Activated gamma-delta T cell treated with anti-CD3 and anti-CD28 coated beads, Interleukin-2, amount 50 U/mL, for 16 hours (primary cell): ENCODE measurements at places on chromosomes 6 and 20.

- no peak for DNase-seq
These were observed 7.6 kb downstream of the CD24 start for GRCh38 chr6:106966671-106967640.

DNA sequence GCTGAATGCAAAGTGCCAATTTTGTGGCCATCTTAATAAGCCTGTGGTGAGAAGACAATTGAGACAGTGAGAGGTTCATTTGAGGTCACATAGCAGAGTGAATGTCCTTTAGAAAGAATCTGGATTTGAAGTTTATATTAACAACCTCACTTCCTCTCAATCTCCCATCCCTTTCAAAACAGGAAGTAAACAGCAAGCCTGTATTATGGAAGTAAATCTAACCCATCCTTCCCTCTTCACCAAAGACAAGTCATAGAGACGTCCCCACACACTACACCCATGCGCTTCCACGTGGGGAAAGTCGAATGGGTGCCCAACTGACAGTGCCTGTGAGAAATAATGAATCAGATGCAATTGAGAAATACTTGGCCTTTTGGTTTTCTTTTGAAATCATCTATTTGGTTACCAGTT is 28.8 kb upstream of the CCND3 start:
- DNase-seq = peak; percentile 26

GRCh38 chr6:17836293-17836692 is 129.6 kb upstream of the NUP153 start:
- no peak for DNase-seq

DNA sequence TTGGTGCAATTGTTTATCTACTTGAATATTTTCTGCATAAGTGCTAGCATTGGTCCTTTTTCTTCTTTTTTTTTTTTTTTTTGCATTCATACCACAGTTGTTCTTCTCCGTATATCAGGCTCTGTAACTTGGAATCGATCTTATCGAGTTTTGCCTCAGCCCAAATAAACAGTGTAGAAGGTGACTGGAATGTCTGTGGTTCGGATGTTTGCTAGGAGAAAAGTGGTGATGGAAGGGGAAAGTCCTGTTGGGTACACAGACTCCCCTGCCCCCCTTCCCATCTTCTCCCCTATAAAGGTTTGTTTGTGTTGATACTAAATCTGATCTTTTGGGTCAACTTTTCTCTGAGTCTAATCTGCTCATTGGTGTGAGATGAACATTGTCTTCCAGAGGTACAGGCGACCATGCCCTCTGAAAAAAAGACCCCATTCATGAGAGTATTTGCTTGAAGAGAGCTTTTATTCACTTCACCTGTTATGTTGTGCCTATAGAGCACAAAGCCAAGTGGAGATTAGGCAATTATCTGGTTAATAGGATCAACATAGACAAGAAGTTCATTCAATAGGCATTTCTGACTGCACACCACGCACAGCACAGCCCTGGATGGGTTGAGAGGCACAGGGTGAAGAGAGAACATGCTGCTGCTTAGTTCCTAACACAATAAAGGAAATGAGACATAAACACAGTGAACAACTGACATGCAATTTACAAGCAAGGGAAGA is 620.0 kb downstream of the PKHD1 start:
- no peak for DNase-seq

GRCh38 chr6:156919370-156919769 is 142.2 kb downstream of the ARID1B start:
- no peak for DNase-seq

- no peak for DNase-seq
These were observed 206.0 kb downstream of the SIM1 start for GRCh38 chr6:100258752-100259151.

GRCh38 chr6:83257791-83258190 is 64.6 kb downstream of the RWDD2A start:
- DNase-seq = no peak

DNA sequence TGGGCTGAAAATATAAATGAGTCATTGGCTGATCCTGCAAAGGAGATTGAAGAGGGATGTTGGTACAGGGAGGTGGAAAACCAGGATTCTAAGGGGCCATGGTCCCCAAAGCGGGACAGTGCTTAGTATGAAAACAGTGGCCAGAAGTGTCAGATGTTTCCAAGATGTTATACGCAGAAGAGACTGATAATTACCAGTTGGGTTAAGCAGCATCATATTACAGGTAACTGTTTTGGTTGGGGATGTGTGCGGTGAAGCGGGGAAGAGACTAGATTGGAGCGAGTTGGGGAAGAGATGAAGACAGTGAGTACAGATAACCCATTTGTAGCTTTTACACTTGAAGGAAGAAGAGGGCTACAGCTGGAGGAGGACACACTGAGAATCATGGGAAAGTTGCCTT is 80.8 kb downstream of the PLEKHG1 start:
- DNase-seq = no peak

GRCh38 chr20:22489626-22490286 is 94.6 kb downstream of the FOXA2 start:
- DNase-seq = no peak

GRCh38 chr20:42955713-42956112 is 234.0 kb downstream of the PTPRT start:
- DNase-seq = no peak

GRCh38 chr6:5167501-5167900 is 82.4 kb downstream of the PPP1R3G start:
- no peak for DNase-seq

GRCh38 chr20:63179687-63180568 is 36.0 kb downstream of the YTHDF1 start:
- DNase-seq = no peak

DNA sequence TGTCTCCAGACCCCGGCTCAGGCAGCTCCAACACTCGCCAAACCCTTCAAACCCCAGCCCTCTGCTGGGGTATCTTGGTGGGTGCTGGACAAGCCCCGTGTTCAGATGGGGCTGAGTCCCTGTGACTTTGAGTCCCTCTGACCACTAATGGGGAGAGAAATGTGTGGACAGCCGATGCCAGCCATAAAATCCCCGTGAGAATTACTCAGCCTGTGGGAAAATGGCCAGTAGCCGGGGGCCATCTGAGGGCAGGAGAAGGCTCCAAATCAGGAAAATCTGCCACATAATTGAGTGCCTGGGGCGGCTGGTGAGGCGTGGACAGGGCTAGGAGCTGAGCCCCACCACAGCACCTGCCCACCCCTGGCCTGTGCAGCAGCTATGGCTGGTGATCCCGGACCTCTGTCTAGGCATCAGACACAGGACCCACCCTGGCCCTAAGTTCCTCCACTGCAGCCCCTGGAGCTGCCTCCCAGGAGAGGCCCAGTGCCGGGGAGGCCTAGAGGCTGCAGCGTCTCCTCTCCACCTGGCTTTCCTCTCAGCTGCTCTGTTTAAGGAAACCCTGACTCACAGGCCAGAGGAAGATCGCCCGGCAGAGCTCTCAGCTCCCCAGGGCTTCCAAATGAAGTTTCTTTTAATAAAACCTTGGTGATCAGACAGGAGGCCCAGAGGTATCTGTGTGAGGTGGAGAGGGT is 53.7 kb upstream of the SLCO4A1 start:
- no peak for DNase-seq

- DNase-seq = peak; percentile 67
These were observed 25.3 kb downstream of the RBCK1 start for GRCh38 chr20:433300-433975.

- DNase-seq = no peak
These were observed 7.9 kb upstream of the TBPL1 start for GRCh38 chr6:133945158-133945557.

DNA sequence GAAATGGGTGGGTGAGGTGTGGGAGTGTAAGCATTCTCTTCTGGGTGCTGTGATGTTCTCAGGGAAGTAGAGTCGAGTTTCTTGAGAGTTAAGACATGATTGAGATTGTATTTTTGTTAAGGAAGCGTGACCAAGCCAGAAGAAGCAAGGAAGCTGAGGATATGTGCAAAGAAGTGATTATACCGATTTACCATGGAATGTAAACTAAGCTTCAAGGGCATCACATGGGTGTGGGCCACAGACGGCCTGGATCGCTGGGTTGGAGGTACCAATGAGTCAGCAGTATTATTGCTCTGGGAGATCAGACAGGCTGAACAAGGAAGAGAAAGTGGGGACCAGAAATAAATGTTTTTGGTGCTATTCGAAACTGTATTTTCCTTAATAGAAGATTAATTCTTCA is 184.1 kb upstream of the GMDS start:
- no peak for DNase-seq

GRCh38 chr6:168648240-168649125 is 207.5 kb downstream of the SMOC2 start:
- no peak for DNase-seq

- no peak for DNase-seq
These were observed 69.5 kb downstream of the FOXO3 start for GRCh38 chr6:108630050-108630714.

DNA sequence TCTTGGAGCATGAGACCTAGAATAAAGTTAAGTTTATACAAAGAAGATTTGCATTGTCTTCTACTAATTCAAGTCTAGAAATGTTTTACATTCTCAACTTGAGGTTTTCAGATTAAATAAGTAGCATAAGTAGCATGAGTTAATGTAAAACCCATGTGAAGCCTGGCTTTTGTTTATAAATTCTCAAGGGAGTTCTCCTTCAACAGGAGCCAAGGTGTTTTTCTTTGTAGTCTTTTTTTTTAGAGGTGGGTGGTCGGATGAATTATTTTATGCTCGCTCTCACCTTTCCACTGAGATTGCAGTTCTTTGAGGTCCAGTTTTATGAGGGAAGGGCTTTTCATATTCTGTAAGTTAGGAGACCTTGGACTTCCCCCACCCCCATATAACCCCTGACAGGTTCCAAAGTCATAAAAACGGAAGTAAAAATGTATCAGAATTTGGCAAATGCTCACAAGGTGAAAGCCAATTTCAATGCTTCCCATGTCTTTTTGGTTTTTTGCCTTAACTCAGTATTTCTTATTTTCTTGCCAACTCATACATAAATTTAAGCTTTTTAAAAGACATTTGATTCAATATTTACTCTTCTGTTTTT is 244.3 kb upstream of the ASCC3 start:
- no peak for DNase-seq

GRCh38 chr6:80478030-80478429 is 371.6 kb downstream of the BCKDHB start:
- DNase-seq = no peak

- no peak for DNase-seq
These were observed 171.3 kb upstream of the AGPAT4 start for GRCh38 chr6:161445021-161445799.

DNA sequence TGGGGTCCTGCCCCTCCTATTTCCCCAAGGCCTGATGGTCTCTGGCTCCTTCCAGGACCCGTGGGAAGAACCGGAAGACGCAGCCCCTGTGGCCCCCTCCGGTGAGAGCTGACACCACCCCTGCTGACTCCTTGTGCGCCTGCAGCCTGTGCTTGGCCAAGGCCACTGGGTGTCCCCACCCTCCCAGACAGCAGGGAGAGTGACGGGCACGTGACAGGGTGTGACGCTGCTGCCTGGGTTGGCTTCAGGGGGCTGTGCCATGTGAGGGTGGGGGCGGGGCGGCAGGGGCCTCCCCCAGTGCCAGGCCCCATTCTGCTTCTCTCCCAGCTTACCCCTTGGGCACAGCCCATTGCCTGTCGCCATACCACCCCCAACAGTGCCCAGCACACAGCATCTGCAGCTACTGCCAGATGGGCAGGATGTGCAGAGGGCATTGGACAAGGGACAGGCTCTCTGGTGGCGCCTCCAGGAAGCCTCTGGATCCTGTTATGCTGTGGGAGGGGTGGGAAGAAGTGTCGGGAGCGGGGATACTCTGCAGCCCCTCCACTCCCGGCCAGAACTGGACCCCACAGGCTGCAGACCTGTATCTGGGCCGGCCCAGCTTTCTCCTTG is 2.9 kb downstream of the BIRC7 start:
- no peak for DNase-seq
